ENCODE measurements at places on chromosomes 11 and 22.

- no peak for DNase-seq
Observed at GRCh38 chr11:95092549-95093324, 3.1 kb downstream of the ENDOD1 start.

GRCh38 chr11:126989942-126990715 is 10.4 kb downstream of the KIRREL3 start:
- no peak for DNase-seq

DNA sequence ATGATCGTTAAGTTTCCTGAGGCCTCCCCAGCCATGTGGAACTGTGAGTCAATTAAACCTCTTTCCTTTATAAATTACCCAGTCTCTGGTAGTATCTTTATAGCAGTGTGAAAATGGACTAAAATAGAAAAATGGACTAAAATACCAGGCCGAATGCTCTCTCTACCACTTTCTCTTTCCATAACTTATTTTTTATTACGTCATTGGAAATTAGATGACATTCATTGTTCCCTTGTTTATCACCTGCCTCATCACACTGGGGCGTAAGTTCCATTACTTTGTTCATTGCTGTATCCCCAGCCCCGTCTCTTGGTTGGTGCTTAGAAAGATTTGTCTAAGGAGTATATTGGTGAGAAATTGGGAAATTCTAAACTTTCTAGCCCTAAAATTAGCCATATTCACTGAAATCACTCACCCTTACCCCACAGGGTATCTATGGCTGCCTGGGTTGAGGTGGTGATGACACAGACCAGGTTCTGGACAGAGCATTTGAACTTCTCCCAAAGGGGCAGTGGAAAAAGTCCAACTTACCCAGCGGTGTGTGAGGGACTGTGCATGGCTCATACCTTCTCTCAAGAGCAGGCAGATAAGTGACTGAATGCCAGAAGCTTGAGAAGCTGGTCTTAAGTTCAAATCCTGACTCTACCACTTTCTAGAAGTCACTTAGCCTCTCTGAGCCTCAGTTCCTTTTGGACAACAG is 50.9 kb upstream of the TP53I11 start:
- DNase-seq: no peak

GRCh38 chr11:46039990-46040389 is 81.3 kb downstream of the PHF21A start:
- DNase-seq: no peak

DNA sequence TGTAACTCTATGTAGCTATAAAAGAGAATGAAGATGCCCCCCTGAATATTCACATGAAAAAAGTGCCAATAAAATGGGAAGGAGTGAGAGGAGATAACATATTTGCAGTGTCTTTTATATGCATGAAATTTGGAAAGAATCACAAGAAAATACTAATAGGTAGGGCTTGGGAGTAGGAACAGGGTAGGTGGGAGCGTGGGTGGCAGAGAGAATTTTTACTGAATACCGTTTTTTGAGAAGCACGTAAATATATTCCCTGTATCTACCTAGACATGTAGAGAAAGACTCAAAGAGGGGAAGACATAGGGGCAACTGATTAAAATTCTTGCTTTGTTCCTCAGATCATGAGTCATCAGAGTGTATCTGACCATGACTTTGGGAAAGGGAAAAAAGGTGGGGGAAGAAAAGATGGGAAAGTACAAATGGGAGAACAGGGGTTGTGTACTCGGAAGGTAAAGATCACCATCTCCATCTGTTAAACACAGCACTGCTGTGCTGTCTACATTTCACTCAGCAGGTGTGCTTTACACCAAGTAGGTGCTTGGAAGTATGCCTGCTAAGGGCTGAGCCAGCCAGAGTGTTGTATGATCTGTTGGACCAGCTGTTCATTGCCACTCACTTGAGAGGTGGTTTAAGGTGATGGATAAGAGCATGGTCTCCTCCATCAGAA is 16.0 kb downstream of the PRR5L start:
- DNase-seq: no peak
